NCI-H187 treated with DMSO at 0.1 percent for 48 hours (cell line): ENCODE measurements at places on chromosomes 3 and 15.

GRCh38 chr3:114606336-114606735, 312.5 kb downstream of the TIGIT start:
- DNase-seq = no peak

GRCh38 chr15:43895586-43895985, 68.8 kb downstream of the WDR76 start:
- DNase-seq = no peak

GRCh38 chr15:101108791-101109190, 143.1 kb downstream of the CHSY1 start:
- no peak for DNase-seq

- DNase-seq = no peak
Measured at GRCh38 chr3:184737641-184738505, 26.0 kb upstream of the MAGEF1 start.
